Activated naive CD4-positive, alpha-beta T cell treated with anti-CD3 and anti-CD28 coated beads for 36 hours (primary cell): ENCODE measurements at places on chromosomes 5 and 9. TPM values are rescaled to one million over a fixed set of nuclear protein-coding genes. Genes with fewer than 3 reads are reported as not detected.

DNA sequence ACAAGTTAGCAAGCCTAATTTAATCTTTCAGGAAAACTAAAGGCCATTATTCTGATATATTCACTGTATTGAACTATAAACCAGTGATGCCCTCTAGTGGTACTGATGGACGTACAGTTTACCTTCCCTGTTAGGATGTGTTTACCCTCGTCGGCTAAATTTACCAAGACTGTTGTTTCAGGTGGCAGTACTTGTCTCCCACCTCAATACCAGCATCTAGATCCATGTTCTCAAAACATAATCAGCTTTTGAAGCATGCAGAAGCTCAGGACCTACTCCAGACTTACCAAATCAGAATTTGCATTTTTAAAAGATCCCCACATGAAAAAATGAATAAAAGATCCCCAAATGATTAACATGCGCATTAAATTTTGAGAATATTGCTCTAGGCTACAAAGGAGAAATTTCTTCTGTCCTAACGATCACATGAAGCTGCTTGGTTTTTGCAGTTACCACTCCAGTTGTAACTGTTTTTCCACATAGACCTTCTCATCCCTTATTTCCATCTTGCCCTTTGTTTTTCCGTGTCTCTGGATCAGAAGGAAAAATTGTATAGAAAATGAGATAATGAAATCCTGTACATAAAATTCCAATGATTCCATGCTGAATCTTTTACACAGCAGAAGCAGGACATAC lies 3.2 kb upstream of the BAAT start:
- H3K4me3 ChIP-seq: no peak overlapping the region
- no peak for DNase-seq
- peak overlapping the region; percentile 69 for H3K27ac ChIP-seq
- peaks cover 26% of the 10 kb centered on the region for H3K4me1 ChIP-seq

GRCh38 chr5:34571677-34572041 lies 84.5 kb upstream of the RAI14 start:
- no peak overlapping the region for H3K27ac ChIP-seq
- no peaks in the 10 kb centered on the region for H3K36me3 ChIP-seq
- peaks cover 11% of the 10 kb centered on the region for H3K4me1 ChIP-seq
- H3K4me3 ChIP-seq: no peak overlapping the region
- no peak for DNase-seq

CDH9 gene
- not detected for total RNA-seq

DNA sequence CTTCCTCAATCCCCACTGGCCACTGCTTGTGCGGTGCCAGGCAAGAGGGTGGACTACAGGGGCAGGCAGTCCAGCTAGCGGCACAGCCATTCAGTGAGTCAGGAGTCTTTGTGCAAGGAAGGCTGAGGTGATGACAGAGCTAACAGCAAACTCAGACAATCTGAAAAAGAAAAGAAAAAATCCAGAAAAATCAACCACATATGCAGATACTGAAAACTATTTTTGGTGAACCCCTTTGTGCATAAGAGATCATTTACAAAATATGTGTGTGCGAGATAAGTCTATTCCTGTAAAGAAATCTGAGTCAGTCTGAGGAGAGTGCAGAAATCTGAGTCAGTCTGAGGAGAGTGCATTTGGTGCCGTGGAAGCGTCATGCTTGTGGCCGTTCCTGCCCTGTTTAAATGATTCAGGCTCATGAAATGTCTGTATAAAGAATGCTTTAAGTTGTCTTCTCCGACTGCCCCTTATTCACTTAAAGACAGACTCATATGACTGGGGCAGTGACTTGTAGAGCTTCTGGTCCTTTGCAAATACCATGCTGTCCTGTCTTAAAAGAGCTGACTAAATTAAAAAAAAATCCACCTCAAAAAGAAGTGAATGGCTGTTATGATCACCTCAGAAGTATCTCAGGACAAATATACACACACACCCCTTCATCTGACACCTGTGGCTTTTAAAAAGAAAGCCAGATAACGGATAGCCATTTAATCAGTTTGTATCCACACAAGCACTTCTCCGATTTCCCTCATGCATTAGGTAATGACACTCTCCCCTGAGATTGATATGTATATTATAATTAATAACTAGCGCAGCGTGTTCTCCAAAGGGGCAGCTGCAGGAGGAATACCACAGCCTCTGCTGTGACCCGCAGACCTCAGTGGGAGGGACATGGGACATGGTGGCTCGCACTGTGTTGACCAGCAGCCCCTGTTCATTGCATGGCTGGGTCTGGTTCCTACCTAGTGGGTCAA lies 47.3 kb downstream of the TRIO start:
- H3K36me3 ChIP-seq: no peaks in the 10 kb centered on the region
- no peak overlapping the region for H3K4me3 ChIP-seq
- H3K4me1 ChIP-seq: no peaks in the 10 kb centered on the region
- DNase-seq: no peak

- H3K4me1 ChIP-seq: no peaks in the 10 kb centered on the region
- no peak overlapping the region for H3K4me3 ChIP-seq
- H3K27ac ChIP-seq: no peak overlapping the region
- no peaks in the 10 kb centered on the region for H3K27me3 ChIP-seq
Observed at GRCh38 chr5:37477426-37477825, 98.3 kb downstream of the WDR70 start.

DNA sequence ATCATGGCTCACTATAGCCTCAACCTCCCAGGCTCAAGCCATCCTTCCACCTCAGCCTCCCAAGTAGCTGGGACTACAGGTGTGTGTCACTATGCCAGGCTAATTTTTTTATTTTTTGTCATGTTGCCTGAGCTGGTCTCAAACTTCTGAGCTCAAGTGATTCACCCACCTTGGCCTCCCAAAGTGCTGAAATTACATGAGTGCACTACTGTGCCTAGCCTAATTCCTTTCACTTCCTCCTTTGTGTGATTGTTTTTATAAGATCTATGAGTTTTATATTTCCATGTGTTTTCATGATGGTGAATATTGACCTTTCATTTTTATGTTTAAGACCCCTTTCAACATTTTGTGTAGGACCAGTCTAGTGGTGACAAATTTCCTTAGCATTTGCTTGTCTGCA lies 55.2 kb upstream of the IL12B start:
- H3K4me3 ChIP-seq: no peak overlapping the region
- peaks cover 2% of the 10 kb centered on the region for H3K4me1 ChIP-seq
- peaks cover 11% of the 10 kb centered on the region for H3K36me3 ChIP-seq
- DNase-seq: no peak
- H3K27ac ChIP-seq: no peak overlapping the region

- no peak overlapping the region for H3K27ac ChIP-seq
- H3K4me1 ChIP-seq: peaks cover 3% of the 10 kb centered on the region
- H3K4me3 ChIP-seq: no peak overlapping the region
- H3K27me3 ChIP-seq: no peaks in the 10 kb centered on the region
- peak; percentile 69 for DNase-seq
Observed at GRCh38 chr5:65760504-65761275, 38.7 kb downstream of the NLN start.

- H3K36me3 ChIP-seq: no peaks in the 10 kb centered on the region
- peaks cover 12% of the 10 kb centered on the region for H3K4me1 ChIP-seq
- H3K4me3 ChIP-seq: no peak overlapping the region
- H3K27me3 ChIP-seq: no peaks in the 10 kb centered on the region
Observed at GRCh38 chr5:14400611-14401010, 181.0 kb upstream of the OTULINL start.

DNA sequence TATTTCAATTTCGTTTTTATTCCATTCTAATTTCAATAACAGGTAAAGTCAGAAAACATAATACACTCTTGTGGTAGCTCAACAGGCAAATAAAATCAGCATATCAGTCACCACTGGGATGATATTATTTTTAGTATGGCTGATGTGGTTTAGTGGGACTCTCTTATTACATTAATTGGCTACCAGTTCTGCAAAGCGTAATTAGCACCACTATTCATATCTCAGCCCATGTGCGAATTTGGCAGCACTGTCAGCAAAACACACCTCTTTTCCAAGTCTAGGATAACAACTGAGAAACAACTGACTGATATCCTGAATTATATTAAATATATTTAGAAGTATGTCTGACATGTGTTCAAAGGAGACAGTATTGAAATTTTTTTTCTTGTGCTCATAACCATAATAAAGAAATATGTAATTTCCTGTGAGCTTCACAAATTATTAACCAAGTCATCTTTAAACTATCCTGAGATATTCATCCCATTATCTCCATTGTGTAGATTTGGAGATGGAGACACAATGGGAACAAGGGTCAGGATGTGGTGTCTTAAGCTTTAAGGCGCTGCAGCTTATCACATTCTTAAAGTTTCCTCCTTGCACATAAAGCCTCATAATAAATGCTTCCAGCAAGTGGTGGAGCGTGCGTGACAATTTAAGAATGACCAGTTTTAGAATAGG lies 212.4 kb downstream of the TLE1 start:
- no peaks in the 10 kb centered on the region for H3K36me3 ChIP-seq
- H3K4me3 ChIP-seq: no peak overlapping the region
- H3K27me3 ChIP-seq: no peaks in the 10 kb centered on the region

AIF1L gene
- total RNA-seq: 1.8 TPM

FBN2 gene
- not detected for total RNA-seq

IFNK gene
- 0.24 TPM for total RNA-seq

KCNV2 gene
- not detected for total RNA-seq

FOXI1 gene
- not detected for total RNA-seq

- no peak overlapping the region for H3K27ac ChIP-seq
- H3K27me3 ChIP-seq: peaks cover 29% of the 10 kb centered on the region
- H3K4me3 ChIP-seq: no peak overlapping the region
- no peaks in the 10 kb centered on the region for H3K36me3 ChIP-seq
Observed at GRCh38 chr5:74431290-74431669, 209.2 kb downstream of the ENC1 start.

CDH6 gene
- not detected for total RNA-seq

DNA sequence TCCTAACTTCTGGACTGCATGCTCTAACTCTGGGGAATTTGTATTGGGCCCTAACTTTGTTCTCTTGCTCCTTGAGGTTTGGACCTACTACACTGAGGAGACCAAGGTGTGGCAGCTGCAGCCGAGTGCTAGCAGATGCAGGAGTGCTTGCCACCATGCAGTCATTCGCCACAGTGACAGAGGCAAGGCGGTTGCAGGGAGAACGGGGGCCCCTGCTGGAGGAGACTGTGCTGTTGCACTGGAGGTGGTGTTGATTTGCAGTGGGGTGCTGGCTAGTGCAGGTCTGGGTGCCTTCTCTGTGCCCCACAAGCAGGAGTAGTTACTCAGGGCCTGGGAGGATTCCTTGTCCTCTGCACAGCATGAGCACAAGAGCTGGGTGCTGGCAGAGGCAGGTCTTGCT lies 22.4 kb upstream of the DIRAS2 start:
- no peak for DNase-seq
- no peak overlapping the region for H3K27ac ChIP-seq
- H3K4me3 ChIP-seq: no peak overlapping the region
- peaks cover 40% of the 10 kb centered on the region for H3K27me3 ChIP-seq
- H3K36me3 ChIP-seq: no peaks in the 10 kb centered on the region
- H3K4me1 ChIP-seq: no peaks in the 10 kb centered on the region

APBB3 gene
- 16.5 TPM for total RNA-seq

FOXB2 gene
- not detected for total RNA-seq
